Renal cortex interstitium (tissue), 15 donors: ENCODE measurements at places on chromosomes 7 and 10.
A peak's percentile ranks its signal among the peaks of the same experiment; 100 is the strongest.

- DNase-seq, result no peak
Observed at GRCh38 chr10:15189133-15189885, 20.8 kb upstream of the NMT2 start.

- no peak for DNase-seq
Observed at GRCh38 chr7:50264908-50265307, 39.6 kb upstream of the IKZF1 start.

DNA sequence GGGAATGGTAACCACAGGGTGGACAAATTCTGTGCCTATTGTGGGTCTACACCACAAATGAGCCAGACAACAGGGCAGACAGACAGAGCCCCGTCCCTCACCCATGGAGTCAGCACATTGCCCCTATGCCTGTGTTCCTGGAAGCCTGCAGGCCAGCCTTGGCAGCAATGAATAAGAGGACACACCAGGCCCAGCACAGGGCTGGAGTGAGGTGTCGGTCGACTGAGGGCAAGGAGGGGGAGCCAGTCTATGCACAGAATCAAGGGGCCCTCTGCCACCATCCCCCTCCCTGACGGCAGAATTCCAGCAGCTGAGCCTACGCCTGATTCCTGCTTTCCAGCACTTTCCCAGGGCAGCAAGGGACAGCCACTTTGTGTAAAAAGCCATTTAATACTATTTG is 98.2 kb downstream of the CALN1 start:
- no peak for DNase-seq

GRCh38 chr10:99732033-99732842 is at the start of the genes COX15 and CUTC:
COX15 (minus strand) TSS chr10:99732127; CDS start chr10:99732049, 78 bp downstream.
CUTC (plus strand) TSS chr10:99732234; CDS start chr10:99732349, 115 bp downstream.
- peak; percentile 96 for DNase-seq

DNA sequence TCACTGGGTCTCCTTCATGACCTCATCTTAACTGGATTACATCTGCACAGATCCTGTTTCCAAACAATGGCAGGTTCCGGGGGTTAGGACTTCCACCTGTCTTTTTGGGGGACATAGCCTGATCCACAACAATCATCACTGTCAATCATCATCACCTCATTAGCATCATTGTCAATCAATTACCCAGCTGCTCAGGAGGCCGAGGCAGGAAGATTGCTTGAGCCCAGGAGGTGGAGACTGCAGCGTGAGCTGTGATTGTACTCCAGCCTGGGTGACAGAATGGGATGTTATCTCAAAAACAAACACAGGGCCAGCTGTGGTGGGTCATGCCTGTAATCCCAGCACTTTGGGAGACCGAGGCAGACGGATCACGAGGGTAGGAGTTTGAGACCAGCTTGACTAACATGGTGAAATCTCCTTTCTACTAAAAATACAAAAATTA is 18.7 kb downstream of the AMZ1 start:
- no peak for DNase-seq

DNA sequence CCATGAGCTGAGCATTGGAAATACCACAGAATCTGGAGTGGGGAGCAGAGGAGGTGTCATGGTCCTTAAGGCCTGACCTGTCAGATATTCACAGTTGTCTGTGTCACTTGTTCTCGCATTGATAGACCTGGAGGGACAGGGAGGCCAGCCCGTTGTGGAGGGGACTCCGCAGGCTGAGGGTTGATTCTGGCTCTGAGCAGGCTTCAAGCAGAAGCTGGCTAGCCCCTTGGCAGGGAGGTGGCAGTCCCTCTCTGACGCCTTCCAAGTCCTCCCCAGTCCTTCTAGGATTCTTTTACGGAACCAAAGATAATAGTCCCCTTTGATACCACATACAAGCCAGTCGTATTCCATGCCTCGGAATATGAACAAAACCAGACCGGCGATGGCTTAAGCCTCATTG is 65.4 kb downstream of the GRK5 start:
- no peak for DNase-seq

DNA sequence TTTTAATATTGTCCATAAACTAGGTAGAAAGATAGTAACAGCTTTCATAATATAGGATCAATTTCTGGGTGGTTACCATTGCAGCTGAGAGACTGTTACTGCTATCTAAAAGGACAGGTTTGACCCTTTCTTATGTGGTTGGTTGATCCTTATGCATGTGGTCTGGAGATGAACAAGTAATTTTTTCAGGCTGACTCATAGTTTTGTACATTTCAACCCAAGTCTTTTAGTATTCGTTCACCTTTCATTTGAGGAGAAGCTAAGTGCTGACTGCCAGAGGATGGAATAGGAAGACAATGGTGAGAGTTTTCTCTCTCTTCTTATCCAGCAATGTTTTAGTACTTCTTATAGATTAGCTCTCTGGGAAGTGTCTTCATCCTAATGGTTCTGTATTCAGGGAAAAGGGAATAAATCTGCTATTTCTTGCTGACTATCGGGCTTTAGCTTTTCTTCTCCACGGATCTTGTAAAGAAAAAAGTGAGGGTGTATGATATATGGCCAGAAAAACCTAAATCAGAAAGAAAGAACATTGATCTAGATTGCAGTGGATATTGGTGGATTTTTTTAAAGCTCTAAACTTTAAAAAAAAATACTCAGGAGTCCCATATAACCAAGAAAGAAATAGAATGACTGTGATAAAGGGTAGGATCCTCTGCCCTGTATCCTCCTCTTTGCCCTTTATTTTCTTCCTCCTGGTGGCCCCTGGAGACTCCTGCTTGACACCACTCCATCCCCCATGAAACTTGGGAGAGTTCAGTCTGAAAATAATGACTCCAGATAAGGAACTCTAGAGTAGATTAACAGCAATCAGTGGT is 88.0 kb downstream of the CPED1 start:
- DNase-seq, result no peak

GRCh38 chr10:52877451-52877850 is 104.9 kb upstream of the MBL2 start:
- DNase-seq, result no peak

DNA sequence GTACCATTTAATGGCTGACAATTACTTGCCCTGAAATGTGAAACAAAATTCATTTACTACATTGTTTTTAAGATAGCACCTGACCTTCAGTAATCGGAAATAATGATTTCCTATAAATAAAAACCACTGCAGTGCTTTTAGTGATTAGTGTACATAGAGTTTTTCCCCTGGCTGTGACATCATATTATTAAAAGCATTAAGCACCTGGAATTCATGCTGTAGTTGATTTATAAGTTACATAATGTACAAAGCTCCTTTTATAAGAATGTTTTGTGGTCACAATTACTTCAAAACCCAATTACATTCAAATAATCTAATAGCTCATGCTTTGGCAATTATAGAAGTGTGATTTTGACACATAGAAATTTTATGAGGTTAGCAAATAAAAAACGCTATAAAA is 44.3 kb upstream of the EIF4H start:
- no peak for DNase-seq

DNA sequence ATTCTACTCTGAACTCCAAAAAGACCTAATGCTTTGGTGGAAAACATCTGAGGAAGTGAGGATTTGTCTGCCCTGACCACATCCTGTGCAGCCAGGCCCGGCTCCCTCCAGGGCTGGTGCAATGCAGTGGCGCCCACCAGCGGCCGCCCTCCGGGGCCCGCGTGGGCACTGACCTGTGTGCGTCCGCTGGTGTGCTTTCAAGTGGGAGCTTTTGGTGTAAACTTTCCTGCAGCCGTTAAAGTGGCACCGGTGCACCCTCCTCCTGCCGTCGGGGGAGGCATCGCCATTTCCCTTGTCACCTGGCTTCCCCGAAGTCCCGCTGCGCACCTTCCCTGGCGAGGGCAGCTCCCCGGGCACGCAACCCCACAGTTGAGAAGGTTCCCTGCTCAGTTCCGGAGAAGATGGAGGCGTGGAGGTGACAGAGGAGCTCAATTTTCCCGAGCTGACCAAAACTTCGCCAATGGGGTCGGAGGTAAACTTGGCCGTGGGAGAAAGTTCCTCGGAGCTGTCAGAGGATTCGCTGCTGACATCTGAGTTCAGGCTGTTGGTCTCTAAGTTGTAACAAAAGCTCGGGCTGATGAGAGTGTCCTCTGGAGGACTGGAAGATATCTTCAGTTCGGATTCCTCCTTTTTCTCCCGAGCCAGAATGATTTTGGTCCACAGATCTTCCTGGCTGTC is 3.4 kb downstream of the KLF6 start:
- no peak for DNase-seq

DNA sequence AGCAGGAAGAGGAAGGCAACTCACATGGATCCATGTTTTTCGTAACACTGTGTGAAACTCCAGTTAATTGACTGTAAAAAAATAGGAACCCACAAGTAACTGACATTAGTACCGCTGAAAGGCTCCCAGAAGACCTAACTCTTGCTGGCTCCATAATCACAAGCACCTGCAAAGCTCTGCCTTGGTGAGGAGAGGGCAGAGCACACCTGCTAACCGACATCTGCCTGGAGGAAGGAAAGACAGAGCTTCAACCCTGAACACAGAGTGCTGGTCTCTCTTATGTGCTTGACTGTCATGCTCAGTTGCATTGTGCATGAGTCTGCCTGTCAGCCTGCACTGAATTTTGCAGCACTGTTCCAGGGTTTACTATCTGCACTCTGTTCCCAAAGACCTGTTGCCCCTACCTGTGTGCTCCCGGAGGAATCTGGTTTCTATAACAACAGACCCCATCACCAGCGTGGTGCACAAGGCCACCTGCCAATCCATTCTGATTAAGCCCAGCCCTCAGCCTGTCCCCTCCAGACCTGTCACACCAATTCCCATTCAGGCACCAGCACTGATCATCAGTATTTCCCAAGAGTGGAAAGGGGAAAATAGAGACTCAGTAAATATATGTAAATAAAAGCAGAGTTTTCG is 63.1 kb upstream of the ANKRD1 start:
- DNase-seq, result no peak
